Stimulated activated CD8-positive, alpha-beta memory T cell treated with anti-CD3 and anti-CD28 coated beads, Interleukin-4, amount 100 ng/mL, for 1 hour (primary cell): ENCODE measurements at places on chromosomes 3 and 15.

- no peak for DNase-seq
These were observed 16.2 kb upstream of the XIRP1 start for GRCh38 chr3:39208463-39209055.

DNA sequence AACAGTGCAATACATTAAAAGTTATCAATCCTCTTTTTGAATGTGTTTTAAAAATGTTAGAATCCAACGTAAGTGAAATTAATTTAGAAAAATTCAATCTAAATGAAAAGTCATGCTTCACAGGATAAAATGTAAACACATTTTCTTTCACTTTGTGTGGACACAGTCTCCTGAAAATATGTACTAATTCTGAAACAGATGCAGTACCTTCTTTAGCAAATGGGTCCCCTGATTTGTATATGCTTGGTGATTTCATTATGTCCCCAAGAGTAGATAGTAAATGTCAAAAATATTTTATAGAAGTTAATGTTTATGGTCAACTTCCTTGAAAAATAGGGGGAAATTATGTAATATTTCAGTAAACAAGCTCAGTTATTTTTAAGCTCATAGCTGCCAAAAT, 28.9 kb downstream of the FOXP1 start:
- DNase-seq = no peak

DNA sequence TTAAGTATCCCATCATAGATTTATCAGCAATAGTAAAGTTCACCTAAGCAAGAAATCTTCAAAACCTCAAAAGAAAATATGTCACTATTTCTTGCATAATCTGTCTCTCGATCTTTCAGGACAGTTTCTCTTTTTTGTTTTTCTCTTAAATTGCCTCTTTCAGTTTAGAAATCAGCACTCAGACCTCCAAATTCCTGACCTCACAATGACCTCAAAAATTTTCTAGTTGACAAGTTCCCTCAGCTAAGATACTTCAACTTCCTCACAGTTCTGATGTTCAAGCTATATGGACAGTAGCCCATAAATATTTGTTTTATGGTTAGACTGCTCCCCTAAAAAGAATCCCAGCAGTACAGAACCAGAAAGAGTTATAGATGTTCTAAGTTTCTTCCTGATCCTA, 24.1 kb downstream of the SLC24A5 start:
- no peak for DNase-seq

- no peak for DNase-seq
These were observed 28.5 kb upstream of the SLC7A14 start for GRCh38 chr3:170614214-170614966.

DNA sequence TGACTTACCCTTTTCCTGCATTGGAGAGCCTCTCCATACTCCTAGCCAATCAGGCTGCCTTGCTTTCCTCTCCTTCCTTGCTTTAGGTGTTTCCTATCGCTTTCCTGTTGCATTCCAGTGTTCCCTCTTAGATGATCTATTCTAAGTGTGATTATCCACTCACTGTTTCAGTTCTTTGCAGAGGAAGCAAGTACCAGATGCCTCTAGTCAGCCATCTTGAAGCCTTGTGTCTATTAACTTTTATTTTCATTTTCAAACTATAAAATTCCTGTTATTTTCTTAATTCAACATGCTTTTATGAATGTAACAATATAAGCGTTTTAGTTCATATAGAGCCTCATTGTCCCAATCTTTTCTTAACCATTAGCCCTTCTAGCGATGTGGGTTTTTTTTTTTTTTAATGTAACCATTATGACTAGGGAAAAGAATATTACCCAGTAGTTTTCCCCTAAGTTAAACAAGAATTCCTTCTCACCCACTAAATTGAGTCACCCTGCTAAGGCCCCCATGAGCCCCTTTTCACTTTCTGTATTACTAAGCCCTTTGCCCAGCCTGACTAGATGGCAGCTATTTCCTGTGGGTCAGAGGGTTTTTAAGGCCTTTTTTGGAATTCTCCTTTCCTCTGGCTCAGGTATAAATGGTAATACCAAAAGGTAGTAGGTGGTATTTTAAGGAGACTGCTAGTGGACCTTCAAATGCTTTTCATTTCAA, 229.4 kb upstream of the CTNNB1 start:
- no peak for DNase-seq

GRCh38 chr15:69185706-69186105, 25.3 kb downstream of the GLCE start:
- DNase-seq = no peak

DNA sequence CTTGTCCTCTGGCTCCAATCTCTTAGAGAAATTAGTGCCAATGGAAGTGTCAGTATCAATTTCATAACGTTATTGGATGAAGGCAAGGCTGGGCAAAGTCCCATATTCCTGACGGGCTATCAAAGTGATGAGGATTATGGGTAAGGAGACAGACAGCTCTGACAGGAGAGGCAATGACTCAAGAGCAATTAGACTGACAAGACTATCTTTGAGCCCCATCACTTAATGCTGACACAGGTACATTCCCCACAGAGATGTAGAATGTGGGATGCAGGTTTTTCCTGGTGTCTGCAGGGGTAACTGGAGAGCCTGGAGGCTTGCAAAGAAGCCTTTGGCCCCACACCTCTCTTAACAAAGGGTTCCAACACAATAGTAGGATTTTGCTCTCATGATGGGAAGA, 208.3 kb downstream of the NTRK3 start:
- no peak for DNase-seq

GRCh38 chr3:122977746-122978466, 49.7 kb downstream of the SEMA5B start:
- no peak for DNase-seq

- DNase-seq = no peak
These were observed 339.0 kb upstream of the PROK2 start for GRCh38 chr3:72123908-72124441.

DNA sequence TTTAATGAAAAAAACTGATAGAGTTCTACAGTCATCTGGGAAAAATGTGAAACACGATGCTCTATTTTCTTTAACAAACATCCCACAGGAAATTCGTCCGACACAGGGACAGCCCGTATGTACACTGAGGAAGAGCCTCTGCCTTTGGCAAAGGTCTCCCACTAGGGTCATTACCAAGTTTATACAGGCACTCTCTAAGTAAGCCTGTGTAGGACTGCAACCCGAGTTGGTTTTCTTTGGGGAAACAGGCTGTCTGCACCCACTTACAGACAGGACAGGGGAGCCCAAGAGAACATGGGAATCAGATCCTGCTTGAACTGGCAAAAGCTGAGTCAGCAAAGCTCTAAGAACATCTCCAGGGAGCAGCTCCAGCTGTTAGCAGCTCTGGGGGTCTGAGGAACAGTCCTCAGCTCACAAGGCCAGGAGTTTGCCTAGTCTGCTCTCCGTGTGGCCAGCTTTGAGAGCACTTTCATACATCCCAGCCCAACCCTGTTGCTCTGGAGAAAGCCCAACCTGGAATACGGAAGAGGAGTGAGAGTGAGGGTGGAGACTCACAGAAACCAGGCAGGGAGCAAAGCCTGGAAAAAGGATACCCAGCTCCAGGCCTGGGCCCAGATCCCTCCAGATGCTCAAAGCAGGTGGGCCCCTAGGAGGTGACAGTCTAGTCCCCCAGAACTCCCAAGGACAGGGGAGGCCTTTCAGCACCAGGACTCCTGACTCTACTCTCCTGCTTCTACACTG, 1.9 kb downstream of the TBC1D2B start:
- DNase-seq = no peak

DNA sequence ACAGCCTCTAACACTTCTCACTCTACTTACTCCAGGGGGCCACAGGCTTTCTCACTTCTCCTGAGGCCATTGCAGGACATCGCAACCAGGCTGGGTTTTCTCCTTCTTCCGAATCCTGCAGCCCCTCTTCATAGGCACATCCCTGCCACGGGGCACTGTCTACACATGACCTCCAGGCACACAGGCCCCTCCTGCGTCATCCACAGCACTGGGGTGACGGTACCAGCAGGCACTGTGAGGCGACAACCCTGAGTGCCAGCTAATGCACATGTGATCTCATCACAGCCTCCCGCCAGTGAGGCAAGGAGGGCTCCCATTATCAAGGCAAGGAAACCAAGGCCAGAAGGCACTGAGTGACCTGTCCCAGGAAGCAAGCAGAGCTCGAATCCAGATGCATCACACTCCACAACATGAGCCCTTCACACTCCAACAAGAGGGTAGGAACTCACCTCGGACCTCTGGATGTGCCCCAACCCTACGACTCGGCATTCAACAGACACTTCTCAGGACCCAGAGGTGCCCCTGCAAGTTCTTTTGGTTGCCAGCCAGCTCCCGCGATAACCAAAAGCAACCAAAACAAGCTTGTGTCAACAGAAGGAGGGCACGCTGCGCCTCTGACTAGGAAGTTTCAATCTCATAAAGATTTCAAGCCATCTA, 16.7 kb downstream of the FAM174B start:
- no peak for DNase-seq

DNA sequence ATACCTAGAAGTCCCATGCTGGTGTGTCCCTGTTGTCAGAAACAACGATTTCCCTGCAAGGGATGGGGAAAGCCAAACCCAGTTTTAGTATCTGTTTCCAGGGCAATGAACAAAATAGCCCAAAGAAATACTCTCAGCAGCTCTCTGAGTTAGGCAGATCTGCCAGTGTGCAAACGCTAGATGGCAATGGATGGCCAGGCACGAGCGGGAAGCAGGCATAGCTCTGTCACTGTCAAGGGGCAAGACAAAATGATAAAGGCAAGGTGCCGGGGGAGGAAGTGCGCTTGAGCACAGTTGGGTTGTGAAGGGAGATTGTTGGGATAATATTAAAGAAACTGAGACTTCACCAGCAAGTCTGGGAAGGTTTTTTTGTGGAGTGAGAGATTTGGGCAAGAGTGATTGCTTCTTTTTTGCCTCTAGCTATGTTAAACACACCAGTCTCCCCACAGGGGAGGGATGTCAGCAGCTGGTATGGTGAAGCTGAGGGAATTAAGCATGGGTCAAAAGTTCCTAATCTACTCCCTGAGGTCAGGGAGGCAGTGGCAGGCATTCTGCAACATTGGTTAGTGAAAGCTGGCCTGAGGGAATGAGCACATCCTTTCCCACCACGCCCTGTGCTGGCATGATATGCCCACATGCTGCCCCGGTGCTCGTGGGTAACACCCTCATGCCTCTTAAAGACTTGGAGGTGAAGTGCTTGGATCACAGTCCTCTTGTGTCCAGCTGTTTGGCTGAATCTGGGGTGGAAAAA, 117.5 kb downstream of the PDCD6IP start:
- DNase-seq = no peak

- DNase-seq = no peak
These were observed 8.3 kb upstream of the EPHA3 start for GRCh38 chr3:89098964-89099585.

DNA sequence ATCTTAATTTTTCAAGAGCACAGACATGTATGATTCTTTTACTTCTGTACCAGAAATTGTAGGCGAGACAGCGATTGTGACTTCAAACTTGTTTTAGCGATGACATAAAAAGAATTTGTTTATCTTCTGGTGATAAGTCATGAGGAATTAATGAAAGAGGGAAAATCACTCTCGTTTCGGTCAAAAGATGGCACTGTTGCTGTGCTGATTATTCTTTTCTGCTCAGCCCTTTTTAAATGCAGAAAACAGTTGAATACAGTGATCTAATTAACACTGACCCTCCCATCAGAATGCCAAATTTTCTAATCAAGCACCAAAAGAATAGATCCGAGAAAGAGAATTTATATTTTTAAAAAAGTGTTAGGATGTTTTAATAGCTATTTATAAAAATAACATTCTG, 52.6 kb downstream of the NSUN3 start:
- no peak for DNase-seq

DNA sequence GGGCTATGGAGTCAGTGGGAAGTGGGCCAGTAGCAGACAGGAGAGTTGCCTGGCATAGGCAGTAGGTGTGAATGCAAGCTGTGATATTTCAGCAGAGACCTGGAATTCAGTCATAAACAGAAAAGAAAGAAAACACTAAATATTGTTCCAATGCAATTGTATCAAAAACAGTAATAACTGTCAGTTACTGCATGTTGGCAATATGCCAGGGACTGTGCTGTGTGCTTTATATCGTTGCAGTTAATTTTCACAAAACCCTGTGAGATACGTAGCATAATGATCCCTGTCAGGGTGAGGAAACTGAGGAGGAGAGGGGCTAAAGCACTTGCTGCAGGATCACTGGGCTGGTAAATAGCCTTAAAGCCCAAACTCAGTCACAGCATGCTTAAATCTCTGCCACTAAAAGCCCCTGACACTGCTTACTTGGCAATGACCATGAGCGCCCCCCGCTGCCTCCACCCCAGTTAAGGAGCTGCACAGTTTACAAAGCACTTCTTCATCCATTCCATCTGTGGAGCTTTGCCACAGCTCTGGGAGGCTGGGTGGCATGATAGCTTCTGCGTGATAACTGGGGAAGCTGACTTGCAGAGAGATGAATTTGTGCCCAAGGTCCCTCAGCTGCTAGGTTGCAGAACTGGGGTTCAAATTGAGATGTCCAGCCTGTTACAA, 3.9 kb downstream of the SLC6A1 start:
- no peak for DNase-seq

DNA sequence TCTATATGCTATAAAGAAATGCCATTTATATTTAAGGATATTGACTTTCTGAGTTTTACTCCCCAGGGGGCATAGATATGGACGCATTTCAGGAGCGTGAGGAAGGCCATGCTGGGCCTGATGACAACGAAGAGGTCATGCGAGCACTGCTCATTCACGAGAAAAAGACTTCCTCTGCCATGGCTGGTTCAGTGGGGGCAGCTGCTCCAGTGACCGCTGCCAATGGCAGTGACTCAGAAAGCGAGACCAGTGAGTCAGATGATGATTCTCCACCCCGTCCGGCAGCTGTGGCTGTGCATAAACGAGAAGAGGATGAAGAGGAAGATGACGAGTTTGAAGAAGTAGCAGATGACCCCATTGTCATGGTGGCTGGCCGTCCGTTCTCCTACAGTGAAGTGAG, 38.4 kb downstream of the GTF2E1 start:
- no peak for DNase-seq

GRCh38 chr15:87038404-87038803, 958.7 kb downstream of the AGBL1 start:
- no peak for DNase-seq

- DNase-seq = no peak
These were observed 114.2 kb downstream of the AGBL1 start for GRCh38 chr15:86193716-86194380.

DNA sequence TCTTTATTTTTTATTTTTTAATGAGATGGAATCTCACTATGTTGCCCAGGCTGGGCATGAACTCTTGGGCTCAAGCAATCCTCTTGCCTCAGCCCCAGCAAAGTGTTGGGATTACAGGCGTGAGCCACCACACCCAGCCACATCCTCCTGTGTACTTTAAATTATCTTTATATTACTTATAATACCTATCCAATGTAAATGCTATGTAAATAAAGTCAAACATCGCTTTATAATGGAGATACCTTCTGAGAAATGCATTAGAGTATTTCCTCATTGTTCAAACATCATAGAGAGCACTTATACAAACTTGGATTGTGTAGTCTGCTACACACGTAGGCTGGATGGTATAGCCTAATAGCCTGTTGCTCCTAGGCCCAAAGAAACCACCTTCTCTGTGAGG, 41.4 kb upstream of the MAGI1 start:
- DNase-seq = no peak
